Fibroblast of upper back skin (primary cell): ENCODE measurements at places on chromosomes 1 and 21.

DNA sequence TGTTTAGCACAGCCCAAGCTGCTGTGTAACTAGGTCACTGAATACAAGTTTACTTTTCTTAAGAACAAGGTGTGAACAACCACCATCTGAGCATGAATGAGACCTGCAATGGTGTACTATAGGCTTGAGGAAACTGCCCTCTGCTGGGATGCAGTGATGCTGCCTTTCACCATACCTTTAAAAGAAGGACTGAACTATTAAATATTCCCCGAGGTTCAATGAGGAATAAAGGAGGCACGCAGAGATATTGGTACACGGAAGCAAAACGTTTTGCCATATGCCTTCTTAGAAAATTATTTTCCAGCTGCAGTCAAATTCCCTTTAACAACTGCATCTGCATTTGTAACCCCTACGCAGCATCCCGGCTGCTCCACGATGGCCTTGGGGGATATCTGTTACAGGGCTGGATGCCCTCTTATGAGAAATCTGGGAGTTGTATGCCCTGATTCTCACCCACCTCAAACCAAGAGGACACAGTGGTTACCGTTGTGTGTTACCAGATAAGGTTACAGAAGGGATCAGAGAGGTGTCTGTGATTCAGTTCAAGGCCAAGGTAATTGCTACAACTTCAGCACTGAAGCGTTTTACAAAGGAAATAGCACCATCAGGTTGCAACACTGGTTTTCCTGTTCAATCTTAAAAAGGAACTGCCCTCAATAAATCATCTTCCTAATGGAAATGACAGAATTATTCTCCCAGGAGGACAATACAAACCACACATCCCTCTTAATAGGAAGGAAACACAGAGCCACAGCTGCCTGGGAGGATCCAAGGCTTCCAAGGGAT is 470.5 kb downstream of the LTN1 start:
- DNase-seq: peak; percentile 79

DNA sequence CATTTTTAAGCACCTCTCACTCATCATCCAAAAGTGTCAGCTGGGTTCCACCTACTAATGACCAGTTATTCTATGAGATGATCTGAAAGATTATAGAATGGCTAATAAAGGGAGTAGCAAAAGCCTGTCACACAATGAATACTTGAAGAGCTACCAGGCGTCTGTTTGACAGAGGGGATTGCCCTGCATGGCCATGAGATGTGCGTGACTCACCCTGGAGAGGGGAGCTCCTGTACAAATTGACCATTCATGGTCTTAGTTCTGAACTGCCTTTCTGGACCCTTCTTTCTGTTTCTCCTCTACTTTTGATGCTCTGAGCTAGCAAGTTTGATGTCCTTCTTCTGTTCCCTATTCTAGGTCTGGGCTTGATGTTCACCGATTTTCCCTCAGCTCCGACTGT is 85.2 kb upstream of the ABCD3 start:
- no peak for DNase-seq

DNA sequence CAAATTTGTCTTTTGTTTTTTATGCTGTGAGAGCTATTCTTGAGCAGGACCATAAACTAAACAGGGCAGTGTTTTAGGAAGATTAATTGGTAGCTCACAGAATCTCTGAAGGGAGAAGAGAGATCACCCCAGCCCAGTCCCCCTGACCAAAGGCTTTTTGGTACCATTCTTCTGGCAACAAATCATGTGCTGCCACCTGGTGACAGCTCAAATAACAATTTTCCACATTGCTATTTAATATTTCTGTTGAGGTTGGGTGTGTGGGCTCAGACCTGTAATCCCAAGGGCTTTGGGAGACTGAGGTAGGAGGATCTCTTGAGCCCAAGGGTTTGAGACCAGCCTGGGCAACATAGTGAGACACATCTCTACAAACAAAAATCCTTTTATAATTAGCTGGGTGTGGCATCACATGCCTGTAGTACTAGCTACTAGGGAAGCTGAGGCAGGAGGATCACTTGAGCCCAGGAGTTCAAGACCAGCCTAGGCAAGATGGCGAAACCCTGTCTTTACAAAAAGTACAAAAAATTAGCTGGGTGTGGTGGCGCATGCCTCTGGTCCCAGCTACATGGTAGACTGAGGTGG is 2.2 kb upstream of the TESK2 start:
- DNase-seq: peak; percentile 54

DNA sequence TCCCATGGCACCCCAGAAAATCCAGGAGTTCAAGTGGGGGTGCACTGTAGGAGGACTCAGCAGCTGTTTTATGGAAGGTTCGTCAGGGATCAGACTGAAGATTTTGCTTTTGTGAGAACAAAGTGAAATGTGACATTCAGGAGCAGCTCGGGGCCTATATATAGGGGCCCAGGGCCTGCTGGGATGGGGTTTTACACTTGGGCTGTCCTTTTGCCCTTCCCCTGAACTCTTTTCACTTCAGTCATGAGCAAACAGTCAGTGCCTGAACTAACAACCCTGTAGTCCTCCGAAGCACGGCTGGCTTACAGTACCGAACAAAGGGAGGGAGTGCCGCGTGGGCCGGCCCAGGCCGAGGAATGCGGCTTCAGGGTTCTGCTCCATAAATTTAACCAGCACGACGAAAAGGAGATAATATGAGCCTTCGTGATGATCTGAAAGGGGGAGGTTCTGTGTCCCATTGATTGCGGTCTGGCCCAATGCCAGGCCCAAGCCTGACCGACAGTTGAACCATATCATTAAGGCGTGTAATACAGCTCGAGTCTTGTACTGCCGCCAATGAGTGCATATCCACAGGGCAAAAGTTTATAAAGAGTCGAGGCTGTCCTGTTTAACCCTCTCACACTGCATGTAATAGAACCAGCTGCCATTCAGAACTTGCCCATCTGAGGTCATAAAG is 139.9 kb downstream of the DHRS3 start:
- peak; percentile 99 for DNase-seq

GRCh38 chr1:21651214-21652042 is 17.7 kb downstream of the RAP1GAP start:
- no peak for DNase-seq

GRCh38 chr1:13784971-13785370 is 85.0 kb downstream of the PRDM2 start:
- no peak for DNase-seq

DNA sequence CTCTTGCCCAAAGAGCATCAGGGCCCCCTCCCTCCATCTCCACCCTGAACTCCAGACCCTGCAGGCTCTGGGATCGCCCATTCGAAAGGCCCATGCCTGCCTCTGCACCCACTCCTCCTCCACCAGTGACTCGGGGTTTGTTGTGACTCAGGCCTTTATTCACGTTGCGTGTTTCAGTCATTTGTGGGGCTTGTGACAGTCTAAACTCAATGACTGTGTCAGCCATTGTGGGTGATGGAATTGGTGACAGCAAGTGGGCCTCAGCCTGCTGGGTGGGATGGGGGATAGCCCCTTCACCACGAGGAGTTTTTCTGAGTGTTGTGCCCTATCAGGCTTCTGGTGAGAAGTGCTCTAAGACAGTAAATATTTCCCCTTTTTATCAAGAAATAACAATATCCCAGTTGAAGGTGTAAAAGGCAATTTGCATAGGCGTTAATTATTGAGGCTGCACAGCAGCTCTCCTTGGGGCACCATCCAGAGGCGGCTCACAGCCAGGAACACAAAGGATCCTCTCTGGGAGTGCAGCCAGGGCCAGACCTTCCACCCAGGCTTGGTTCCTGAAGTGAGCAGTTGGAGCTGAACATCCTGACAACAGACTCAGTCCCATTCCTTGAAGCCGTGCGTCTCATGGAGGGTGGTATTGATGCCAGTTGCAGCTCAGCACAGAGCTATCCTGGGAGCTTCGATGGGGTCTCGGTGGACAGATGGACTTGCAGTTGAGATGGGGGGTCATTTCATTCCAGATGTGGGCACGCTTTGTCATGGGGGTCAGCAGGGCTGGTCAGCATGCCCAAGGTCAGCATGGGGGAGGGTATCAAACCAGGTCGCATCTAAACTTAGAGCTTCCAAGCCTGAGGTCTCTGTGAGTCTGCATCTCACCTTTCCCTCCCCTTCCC is 135.6 kb upstream of the CACNA1E start:
- no peak for DNase-seq
